ENCODE measurements at places on chromosomes 1 and 21.

DNA sequence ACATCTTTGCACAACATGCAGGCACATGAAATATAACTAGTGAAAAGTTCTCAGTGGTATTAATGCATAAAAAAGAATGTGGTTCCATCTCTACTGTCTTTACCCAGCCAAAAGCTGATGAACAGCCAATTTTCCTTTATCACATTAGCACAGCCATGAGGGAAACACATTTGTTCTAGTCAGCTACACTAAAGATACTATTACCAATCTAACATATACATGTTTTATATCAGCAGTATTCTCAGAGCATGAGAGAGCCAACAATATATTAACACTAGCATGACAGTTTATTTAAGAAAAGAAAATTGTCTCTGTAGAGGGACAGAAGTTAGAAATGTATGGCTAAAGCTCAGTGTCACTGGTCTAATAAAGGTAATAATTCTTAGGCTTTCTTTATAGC, 56.3 kb downstream of the USH2A start:
- DNase-seq, result no peak

- DNase-seq, result no peak
Observed at GRCh38 chr21:35375115-35375514, 326.0 kb upstream of the RUNX1 start.

DNA sequence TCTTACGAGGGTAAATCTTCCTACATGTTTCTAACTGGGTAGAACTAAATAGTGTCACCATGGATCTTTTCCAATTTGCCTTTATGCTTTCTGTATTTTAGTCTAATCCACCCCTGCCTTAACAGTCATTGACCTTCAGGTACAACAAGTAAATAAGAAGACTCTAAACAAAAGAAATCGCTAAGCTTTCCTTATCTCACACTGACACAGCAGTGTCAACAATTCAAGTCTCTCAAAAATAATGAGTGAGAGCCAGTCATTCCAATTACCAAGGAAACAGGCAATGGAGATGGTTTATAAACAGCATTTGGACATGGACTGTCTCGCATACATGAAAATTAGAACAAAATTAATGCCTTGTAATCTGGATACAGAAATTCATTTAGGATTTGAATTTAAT, 365.8 kb downstream of the VAV3 start:
- DNase-seq, result no peak

GRCh38 chr1:105585791-105586190, 1470.7 kb upstream of the PRMT6 start:
- no peak for DNase-seq

DNA sequence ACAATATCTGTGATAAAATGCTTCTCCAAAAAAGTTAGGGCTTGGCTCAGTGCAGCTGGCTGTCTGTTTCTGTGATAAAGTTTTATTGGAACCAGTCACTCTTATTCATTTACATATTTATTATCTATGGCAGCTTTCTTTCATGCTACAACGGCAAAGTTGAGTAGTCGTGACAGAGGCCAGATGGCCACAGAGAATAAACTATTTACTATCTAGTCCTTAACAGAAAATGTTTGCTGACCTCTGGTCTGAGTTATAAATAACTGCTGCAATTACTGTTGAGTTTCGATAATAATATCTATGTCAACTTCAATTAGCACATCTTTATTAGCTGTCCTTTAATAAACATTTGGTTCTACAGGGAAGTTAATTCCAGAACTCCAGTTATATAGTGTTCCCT, 180.2 kb upstream of the RUNX1 start:
- no peak for DNase-seq

DNA sequence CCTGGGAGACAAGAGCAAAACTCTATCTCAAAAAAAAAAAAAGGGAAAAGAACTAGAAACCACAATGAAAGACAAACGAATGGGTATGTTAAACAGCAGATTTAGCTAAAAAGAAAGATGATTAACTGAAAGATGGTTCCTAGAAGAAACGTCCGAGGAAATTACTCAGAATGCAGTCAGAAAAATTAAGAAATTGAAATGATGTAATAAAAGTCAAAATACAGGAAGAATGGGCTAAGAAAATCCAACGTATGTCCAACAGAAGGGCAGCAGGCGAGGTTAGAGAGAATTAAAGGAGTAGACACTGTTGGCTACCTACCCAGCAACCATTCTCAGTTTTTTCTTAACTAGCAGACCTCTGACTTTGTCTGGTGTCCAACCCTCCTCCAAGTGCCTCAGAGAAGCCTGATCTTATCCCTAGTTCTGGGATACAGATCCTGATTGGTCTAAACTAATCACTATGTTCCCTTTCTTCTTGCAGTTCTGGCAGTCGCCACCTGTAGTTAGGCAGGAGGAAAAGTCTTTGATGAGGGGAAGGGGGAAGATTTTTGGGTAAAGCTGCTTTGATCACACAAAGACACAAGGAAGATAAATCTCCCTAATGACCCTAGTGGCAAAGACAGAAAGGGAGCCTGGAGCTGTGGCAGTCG, 25.7 kb downstream of the GPR161 start:
- DNase-seq, result no peak

All from stimulated activated CD8-positive, alpha-beta memory T cell treated with anti-CD3 and anti-CD28 coated beads, Interleukin-15, amount 100 ng/mL, for 48 hours (primary cell).